ENCODE measurements at places on chromosomes 12 and 14.

DNA sequence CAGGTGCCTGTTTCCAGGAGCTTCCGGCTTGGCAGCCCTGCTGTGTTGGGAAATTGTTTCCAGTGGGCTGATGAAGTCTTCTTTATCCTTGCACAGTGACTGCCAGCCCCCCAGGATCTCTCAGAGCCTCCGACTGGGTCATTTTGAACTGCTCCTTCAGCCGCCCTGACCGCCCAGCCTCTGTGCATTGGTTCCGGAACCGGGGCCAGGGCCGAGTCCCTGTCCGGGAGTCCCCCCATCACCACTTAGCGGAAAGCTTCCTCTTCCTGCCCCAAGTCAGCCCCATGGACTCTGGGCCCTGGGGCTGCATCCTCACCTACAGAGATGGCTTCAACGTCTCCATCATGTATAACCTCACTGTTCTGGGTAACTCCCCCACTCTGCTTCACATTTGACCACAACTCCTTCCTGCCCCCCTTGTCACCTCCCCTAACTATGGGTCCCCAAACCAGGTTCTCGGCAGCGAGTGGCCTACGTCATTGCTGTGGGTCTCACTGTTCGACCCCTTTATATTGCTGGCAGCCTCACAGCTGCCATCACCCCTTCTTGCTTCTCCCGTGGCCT lies 2.3 kb downstream of the LAG3 start:
- no peak for DNase-seq

DNA sequence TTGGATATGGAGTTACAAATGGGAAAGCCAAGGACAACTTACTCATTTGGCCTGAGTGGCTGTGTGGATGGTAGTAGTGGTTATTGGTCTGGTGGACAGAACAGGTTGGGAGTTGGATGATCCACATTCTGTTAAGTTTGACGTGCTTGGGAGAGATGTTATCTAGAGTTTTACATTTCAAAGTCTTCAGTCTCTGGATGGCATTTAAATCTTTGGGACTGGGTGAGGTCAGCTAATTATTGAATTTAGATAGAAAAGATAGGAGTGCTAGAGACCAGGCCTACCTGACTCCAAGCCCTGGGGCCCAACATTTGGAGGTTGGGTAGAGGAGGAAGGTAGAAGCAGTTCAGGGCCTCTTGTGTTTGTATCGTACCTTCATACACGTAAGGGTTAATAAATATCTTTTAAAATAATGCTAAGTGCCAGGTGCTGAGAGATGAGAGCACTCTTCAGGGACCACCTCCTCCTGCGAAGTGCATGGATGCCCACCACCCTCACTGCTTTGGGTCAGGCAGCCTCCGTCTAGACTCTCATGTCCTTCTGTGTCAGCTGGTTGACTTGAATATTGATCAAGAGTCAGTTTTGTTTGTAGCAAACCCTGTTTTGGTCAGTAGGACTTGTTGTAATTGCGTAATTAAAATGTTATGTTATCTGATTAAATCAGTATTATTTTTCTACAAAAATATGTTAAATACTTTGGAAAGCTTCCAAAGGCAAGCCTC lies 460.4 kb upstream of the RGS6 start:
- DNase-seq, result no peak

DNA sequence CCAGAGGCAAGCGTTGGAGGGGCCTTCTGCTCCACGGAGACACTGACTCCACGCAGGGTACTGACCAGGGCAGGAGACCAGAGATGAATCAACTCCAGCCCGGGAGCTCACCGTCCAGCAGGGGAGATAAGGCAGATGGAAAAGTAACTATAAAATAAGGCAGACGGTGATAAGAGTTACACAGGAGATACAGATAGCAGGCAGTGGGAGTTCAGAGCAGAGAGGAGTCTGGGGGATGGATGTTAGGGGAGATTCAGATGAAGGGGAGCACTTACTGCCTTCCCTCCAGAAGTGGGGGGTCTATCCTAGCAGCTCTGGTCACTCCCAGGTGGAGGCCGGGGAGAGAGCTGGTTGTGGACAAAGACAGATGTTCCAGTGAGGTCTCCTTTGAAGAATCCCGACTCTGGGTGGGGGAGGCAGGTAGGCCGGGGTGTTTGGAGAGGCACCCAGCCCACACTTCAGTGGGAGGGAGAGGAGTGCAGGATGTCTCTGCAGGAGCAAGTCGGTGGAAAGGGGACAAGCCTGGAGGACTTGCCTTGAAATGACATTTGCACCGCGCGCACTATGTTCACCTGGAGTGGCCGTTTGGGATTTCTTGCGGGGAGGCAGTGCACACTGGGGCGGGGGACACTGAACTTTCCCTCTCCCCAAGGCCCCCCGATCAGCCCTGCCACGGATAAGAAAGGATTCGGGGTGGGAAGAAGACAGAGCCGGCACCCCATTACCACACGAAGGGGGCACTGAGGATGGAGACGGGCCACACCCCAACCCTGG lies 1.2 kb downstream of the PITPNM2 start:
- no peak for DNase-seq

- no peak for DNase-seq
Observed at GRCh38 chr14:98685725-98686124, 586.3 kb downstream of the BCL11B start.

DNA sequence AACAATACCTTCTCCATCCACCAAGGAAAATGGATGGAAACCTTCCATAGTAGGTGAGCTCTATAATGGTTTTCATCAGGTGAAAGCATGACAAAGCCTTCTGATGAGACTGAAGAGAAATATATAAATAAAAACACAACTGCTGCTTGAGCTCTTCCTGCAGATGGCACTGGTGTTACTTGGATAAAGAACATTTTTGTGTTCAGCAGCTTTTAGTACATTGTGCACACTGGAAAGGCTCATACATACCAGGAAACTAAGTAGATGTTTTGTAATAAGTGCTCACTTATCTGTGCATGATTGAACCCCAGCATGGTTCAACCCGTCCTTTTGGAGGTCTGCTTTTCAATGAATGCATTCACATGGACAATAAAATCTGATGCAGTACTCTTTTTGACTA lies 357.3 kb upstream of the MIS18BP1 start:
- DNase-seq, result no peak

DNA sequence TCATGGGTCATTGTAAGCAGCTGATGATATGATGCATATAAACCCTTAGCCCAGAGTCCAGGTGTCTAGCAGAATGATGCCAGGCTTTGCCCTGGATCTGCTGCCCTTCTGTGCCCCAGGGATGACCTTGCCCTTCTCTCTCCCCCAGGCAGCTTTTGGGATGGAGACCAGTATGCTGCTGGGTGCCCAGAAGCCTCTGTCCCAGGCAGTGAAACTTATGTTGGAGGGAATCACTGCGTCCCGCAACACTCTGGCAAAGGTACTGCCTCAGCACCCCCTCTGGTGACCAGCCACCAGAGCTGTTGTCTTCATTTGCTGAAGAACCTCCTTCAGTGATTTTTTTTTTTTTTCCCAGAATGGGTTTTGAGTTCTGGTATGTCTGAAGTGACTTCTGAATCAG lies 23.3 kb downstream of the CYP46A1 start:
- DNase-seq, result no peak
